ENCODE measurements at places on chromosomes 7 and 10.

DNA sequence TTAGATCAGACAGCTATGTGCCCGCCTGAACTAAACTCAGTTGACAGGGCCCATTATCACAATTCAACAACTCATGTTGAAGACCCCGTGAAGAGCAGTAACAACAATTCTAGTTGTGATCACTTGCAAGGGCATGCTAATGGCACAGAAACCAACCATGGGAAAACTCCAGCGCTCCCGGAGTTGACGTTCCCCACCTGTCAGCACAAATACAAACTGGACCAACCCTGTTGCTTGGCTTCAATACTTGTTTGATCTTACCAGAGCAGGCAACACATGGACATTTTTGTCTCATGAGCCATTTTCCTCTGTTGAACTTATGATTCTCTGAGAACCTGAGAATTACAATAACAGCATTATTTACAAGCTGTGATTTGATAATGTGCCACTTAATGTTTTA lies 119.0 kb upstream of the LANCL2 start:
- no peak for DNase-seq

GRCh38 chr7:18890134-18890533 lies 227.3 kb downstream of the TWIST1 start:
- DNase-seq = peak; percentile 32

DNA sequence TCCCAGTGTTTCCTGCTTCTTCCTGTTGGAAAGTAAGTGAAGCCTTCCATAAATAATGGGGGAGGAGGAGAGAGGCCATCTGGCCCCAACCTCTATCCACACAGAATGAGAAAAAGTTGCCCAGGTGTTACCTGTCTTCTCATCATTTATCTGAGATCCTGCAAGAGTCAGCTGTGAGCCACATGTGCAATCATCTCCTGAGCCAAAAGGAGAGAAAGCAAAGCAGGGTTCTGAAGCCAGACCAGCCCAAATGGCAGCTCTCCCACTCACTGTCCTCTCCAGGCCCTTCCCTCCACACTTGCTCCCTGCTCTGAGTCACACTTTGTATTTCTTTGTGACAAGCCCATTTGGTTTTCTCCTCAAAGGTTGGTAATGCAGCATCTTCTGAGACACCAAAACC lies 65.9 kb downstream of the FAM204A start:
- DNase-seq = no peak

GRCh38 chr7:147279514-147279913 lies 1162.9 kb downstream of the CNTNAP2 start:
- DNase-seq = no peak

GRCh38 chr10:125265579-125265955 lies 105.2 kb upstream of the CTBP2 start:
- no peak for DNase-seq
